Activated T-helper 9 cell treated with anti-CD3 and anti-CD28 coated beads, Interleukin-2, amount 50 U/mL, for 16 hours (primary cell): ENCODE measurements at places on chromosomes 4 and X.

DNA sequence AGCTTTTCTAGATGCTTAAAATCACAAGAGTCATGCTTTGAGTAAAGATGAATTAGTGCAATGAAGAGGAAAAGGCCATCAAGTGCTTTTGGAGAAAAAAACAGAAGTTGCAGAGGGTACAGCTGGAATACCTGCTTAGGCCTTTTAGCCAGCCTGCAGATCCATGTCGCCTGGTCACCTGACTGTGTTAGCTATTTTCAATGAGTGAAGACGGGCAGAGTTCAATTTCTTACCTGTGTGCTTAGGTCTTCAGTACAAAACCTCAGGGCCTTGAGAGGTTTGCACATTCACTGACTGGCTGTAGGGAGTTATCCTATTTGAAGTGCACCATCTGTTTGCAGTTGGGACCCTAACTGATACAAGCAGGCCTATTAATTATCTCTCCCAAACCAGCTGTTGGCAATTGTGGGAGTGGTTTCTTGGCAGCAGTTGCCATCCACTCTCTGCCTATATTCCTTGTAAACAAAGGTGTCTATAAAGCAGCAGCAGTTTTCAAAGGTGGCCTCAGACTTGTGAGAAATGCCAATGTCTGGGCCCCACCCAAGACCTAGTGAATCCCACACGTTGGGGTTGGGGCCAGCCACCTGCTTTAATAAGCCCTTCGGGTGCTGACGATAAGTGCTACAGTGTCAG, 16.3 kb upstream of the FAT1 start:
- DNase-seq, result no peak

GRCh38 chr4:169099771-169100180, 89.7 kb upstream of the CBR4 start:
- no peak for DNase-seq

GRCh38 chr4:173855015-173855414, 325.0 kb upstream of the HAND2 start:
- DNase-seq, result no peak

GRCh38 chrX:44891642-44892041, 18.7 kb downstream of the KDM6A start:
- DNase-seq, result no peak

GRCh38 chr4:120508036-120508435, 414.5 kb downstream of the PRDM5 start:
- no peak for DNase-seq

DNA sequence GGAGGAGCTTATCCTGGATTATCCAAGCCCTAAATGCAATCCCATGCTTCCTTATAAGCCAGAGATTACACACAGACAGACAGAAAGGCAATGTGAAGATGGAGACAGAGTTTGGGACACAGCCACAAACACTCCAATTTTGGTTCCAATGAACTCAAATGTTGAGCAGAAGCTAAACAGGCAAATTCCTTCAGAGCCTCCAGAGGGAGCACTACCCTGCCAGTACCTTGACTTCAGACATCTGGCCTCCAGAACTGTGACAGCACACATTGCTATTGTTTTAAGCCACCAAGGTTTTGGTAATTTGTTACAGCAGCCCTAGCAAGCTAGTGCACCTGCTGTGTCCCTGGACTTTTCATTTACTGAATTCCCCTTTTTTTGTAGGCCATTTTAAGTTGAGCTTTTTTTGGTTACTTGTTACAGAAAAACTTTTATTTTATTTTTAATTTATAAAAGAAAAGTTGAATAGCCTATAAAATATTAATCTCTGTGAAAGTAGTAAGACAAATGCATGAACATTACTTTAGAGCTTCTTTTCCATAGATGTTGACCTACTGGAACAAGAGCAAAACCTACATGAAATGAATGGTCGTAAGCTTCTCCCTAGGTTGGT, 33.4 kb upstream of the SRD5A3 start:
- no peak for DNase-seq
